Neural progenitor cell (in vitro differentiated cells): ENCODE measurements at places on chromosomes 3 and 15.

GRCh38 chr15:60673918-60674558, 195.1 kb upstream of the ICE2 start:
- no peak for DNase-seq

GRCh38 chr3:66473692-66474091, 27.1 kb downstream of the LRIG1 start:
- no peak for DNase-seq

DNA sequence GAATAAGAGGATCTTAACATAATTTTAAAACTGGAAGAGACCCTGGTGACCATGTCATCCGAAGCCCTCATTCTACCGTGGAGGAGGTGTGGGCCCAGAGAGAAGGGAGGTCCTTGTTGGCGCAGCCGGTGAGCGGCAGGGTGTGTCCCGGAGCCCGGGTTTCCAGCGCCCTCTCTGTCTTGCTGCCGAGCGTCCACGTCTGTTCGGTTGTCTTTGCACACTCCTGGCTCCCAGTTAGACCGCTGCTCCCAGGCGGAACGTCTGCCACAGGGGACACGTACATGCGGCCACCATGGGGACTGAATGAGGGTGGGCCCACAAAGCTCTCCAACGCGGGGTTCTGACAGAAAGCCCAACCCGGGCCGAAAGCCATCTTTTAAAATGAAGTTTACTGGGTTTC, 6.6 kb upstream of the MUC4 start:
- DNase-seq = no peak

GRCh38 chr3:23811919-23812318, 6.2 kb downstream of the UBE2E1 start:
- DNase-seq = no peak

GRCh38 chr3:69216981-69217380, 94.6 kb upstream of the LMOD3 start:
- DNase-seq = no peak
